ENCODE measurements at places on chromosomes 7 and 10.

- DNase-seq: no peak
Observed at GRCh38 chr7:2101630-2102374, 130.9 kb downstream of the MAD1L1 start.

DNA sequence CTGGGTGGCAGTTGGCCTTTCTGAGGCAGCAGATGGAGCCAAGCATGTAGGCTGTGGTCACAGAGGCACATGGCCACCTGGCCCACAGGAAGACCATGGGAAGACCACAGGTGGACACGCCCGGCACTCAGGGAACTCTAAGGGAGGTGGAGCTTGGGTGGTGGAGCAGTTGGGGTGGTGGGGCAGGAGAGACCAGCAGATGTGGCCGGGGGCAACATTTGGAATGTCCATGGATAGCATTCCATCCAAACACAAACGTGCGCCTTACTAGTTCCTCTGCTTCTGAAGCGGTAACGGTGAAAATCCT lies 290.9 kb downstream of the PTPRN2 start:
- DNase-seq: no peak

GRCh38 chr10:10482613-10483012 lies 535.1 kb upstream of the CELF2 start:
- DNase-seq: no peak

- no peak for DNase-seq
Observed at GRCh38 chr7:140160308-140160707, 16.5 kb downstream of the KDM7A start.

GRCh38 chr10:56763090-56763489 lies 402.0 kb upstream of the ZWINT start:
- DNase-seq: no peak

DNA sequence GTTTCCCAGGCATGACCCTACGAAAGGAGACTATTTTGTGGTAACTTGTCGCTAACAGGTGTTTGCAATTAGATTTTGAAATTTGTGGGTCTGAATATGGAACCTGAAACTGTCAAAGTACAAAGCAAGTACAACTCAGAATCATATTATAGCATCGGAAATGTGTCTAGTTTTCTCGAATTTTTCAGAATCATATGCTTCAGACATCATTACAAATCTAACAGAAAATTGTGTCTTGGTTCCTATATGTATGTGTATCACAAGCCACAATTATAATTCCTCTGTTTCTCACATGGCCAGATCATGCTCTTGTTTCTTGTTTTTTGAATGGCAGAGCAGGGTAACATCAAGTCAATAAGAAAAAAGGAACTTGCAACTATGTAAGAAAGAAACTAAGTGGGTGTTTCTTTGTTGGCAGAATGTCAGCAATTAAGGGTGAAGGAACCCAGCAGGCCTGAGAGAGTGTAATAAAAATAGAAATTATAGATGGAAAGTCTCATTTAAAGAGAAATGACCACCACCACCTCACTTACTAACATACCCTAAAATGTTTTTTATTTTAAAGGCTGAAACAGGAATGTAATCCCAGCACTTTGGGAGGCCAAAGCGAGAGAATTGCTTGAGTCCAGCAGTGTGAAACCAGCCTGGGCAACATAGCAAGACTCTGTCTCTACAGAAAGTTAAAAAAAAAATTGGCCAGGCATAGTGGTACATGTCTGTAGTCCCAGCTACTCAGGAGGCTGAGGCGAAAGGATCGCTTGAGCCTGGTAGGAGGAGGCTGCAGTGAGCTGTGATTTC lies 51.3 kb downstream of the PRTFDC1 start:
- DNase-seq: no peak

DNA sequence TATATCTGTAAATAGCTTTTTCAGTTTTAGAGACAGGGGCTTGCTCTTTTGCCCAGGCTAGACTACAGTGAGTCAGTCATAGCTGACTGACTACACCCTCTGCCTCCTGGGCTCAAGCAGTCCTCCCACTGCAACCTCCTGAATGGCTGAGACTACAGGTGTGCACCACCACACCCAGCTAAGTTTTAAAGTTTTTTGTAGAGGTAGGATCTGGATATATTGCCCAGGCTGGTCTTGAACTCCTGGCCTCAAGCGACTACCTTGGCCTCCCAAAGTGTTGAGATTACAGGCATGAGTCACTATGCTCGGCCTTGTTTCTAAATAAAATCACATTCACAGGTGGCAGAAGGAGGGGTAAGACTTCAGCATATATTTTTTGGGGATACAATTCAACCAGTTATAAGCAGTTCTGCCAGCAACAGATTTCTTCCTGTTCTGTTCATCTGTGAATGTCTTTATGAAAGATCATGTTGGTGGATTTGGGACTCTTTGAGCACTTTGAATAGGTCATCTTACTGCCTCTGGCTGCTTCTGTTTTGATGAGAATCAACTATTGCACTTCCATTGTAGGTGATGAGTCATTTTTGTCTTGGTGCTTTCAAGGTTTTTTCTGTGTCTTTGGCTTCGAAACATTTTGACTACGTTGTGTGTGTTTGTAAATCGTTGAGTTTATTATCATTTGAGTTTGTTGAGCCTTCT lies 15.7 kb downstream of the RBM33 start:
- no peak for DNase-seq

Data from stimulated activated CD8-positive, alpha-beta memory T cell treated with anti-CD3 and anti-CD28 coated beads, Interleukin-4, amount 100 ng/mL, for 1 hour (primary cell).